Stimulated activated CD4-positive, alpha-beta T cell treated with anti-CD3 and anti-CD28 coated beads, Interleukin-12 subunit alpha, Interleukin-12 subunit beta, amount 100 ng/mL, for 24 hours (primary cell): ENCODE measurements at places on chromosomes 2 and 18.

DNA sequence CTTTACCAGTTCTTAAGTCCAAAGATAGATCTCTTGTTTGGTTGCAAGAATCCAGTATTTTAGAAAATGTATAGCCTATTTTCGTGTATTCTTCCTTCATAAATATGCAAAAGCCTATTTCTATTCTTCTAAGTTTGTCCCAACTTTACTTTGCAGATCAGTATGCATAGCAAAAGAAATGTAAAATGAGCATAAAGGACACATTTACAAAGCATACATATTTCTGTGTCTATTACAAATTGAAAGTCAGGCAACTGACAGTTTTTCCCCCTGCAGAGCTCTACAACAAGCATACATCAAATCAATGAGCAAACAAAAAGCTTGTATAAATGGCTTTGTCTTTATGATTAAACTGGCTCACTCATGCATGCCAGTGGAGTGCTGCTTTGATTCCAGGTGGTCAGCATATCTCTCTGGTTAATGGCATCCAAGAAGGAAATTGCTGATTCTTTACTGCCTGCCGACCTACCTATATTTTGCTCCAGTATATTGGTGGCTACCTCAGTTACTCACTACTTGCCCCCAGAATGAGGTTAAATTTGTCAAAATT is 10.0 kb upstream of the VPS54 start:
- no peak for DNase-seq

DNA sequence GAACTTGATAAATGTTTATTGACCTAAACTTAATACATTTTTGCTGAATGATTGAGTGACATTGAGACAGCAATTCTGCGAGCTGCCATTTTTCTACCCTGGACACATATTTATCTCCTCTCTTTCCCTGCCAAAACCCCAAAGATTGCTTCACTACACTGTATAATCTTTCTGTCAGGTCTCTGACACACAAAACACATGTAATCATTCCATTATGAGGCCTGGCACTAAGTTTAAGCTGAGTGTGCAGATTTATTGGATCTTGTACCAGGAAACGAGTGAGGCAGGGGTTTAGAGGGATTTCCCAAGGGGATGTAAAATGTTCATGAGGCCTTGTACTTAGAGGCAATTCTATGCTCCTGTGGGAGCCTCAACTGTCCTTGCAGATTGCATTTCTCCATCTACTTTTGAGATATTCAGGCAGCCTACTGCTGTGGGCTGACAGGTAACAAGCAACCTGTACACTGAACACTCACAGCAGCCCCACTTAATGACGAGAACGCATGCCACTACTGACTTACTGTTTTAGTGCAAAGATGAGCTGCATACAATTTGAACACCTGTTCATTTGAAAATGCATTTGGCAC is 13.7 kb upstream of the OSR1 start:
- no peak for DNase-seq

DNA sequence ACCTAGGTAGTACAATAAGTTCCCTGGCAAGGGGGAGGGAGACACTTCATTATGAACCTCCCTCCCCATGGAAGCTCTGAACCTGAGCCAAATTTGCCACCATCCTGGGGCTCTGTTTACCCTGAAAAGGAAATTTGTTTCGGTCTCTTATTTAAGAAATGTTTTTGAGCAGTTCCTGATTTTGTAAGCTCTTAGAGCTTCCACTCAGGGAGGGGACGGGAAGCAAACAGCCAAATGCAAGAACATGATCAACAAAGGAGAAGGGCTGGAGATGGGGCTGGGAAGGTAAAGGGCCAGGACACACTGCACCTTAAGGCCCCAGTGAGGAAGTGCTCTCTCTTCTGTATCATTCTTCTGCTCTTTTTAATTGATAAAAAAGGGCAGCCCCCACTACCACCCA is 117.9 kb downstream of the NRP2 start:
- no peak for DNase-seq

GRCh38 chr2:236177604-236177966 is 9.4 kb upstream of the GBX2 start:
- DNase-seq, result peak; percentile 38

DNA sequence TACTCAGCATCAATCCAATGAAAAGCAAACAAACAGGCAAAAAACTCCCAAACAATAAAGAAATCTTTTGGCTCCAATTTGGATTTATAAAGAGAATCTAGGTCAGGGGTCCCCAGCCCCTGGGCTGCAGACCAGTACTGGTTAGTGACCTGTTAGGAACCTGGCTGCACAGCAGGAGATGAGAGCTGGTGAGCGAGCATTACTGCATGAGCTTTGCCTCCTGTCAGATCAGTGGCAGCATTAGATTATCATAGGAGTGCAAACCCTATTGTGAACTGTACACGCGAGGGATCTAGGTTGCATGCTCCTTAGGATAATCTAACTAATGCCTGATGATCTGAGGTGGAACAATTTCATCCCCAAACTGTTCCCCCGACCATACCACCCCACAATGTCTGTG is 102.2 kb downstream of the KIAA1328 start:
- no peak for DNase-seq

GRCh38 chr2:25072606-25073005 is 30.7 kb downstream of the EFR3B start:
- DNase-seq, result no peak

- DNase-seq, result no peak
Measured at GRCh38 chr2:144541396-144541795, 21.5 kb upstream of the ZEB2 start.

DNA sequence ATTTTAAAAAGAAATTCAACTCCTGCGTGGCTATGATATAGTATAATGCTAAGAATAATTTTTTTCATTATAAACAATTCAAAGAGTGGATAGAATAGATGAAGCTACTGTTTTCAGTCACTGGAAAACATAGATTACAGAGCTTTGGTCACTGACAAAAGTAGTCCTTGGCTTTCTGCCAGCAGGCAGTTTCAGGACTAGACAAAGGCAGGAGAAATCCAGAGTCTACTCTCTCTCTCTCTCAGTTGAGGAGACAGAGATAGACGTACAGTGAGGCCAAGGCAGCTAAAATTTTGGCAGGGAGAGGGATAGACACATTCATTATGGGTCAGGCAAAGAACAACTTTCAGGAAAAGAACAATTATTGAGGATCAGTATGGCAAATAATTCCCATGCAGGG is 491.4 kb upstream of the CRIM1 start:
- no peak for DNase-seq

GRCh38 chr2:151576080-151576479 is 158.2 kb downstream of the NEB start:
- DNase-seq, result no peak

GRCh38 chr2:64111426-64111825 is 32.8 kb downstream of the PELI1 start:
- no peak for DNase-seq

GRCh38 chr18:79540904-79541282 is 138.7 kb upstream of the CTDP1 start:
- no peak for DNase-seq

DNA sequence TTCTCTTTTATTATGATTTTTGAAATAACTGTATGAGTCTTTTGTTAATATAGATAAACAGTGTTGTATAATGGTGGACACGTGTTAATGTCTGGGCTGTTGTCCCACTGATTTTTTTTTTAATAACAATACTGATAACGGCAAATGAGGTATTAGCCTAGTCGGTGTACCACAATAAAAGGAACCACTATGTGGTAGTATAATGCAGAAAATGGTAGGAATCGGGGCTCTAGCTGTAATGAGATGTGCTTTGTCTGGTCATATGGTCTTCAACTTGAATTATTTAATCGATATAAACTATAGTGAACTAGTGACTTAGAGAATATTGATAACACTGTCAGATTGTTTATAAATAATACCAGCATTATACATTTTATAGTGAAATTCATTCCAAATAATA is 517.9 kb upstream of the SPHKAP start:
- no peak for DNase-seq

DNA sequence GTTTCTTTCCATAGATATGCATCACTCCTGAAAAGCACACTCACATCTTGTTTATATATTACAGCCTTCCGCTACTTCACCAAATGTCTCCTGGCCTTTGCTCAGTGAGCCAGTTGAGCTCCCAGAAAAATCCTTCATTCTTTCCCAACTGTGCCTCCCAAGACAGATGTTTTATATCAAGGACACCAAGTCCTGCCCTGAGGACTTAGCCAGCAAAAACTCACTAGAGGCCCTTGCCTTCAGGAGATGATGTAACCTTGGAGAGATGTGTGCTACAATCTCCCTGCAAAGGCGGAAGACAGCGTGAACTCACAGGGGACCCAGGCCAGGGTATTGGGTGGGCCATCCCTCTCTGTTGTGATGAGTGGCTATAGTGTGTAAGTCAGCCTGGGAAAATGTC is 86.1 kb upstream of the CTAGE1 start:
- no peak for DNase-seq

DNA sequence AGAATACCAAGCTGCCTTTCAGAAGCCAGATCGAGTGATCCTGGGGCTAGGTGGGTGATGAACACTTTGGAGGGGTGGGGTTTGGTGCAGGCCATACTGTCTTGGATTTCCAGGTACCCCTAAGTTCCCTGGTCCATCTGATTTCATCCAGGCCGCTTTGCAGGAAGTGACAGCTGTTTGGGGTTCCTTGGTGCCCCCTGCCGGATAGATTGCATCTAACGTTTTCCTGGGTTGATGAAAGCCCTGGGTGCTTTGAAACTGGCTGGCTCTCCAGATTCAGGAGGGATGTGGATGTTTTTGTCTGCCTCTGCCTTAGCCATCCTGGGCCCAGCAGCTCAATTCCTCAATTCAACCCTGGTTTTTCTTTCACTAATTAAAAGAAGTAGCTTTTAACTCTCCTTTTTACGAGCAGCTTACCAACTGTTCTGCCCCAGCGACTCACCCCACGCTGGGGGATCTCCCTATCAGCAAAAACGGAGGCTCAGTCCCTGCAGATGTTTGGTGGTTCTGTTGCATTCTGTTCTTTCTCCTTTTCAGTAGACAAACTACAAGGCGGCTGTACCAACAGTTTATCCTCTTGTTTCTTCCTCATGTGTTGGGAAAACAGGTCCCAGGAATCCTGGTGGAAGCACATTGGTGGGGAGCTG is 37.1 kb downstream of the ARHGEF4 start:
- peak; percentile 50 for DNase-seq

GRCh38 chr2:155266109-155266508 is 567.6 kb downstream of the KCNJ3 start:
- no peak for DNase-seq

GRCh38 chr2:157475722-157476390 is 32.0 kb upstream of the CYTIP start:
- no peak for DNase-seq

DNA sequence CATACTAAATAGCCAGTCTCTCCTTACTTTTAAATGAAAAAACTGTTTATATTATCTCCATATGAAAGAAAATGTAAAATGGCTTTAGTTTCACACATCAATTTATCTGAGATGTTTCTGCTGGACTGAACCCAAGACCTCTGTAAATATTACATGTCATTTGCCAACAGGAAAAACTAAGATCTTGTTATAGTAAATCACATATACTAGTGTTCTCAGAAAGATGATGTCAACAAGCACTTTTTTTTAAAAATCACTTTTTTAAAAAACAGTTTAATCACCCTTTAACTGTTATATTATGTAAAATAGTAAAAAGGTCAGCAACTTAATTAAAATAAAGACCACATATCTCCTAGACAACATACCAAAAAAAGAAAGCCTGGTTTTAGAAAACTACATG is 46.3 kb downstream of the PTPN2 start:
- no peak for DNase-seq

DNA sequence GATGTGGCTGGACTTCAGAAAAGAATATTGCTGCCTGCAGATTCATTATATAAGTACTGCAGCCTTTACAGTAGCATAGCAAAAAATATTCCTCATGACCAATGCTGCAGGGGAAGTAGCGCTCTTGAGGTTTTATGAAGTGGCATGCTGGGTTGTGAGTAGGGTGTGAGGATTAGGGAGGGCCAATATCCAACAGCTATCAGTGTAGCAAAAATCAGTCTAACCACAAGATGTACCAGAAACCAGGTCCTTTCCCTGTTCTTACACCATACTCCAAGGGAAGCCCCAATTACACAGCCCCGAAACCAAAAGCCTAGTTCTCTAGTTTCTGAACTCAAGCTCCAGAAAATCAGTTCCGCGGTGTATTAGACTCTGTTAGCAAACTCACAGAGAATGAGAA is 1082.2 kb upstream of the DDX18 start:
- DNase-seq, result no peak

DNA sequence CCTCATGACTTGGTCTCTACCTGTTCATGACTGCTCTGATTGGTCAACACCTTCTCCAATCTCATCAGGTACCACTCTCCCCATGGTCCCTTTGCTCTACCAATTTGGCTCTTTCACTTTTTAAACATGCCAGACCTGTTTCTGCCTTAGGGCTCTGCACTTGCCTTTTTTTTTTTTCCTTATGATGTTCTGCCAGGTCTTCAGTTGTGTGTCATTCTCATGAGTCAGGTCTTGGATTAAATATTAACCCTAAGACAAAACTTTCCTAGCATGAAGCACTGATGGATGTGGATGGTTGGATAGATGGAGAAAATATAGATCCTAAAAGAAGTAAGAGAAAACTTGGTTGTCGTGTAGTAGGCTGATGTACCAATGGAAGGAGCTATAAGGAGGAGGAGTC is 219.3 kb downstream of the TTC32 start:
- DNase-seq, result no peak

GRCh38 chr2:75647771-75648170 is 1.2 kb downstream of the MRPL19 start:
- DNase-seq, result no peak

GRCh38 chr18:10234281-10234680 is 220.2 kb upstream of the APCDD1 start:
- DNase-seq, result no peak

- no peak for DNase-seq
Measured at GRCh38 chr2:237412988-237413776, 782 bp downstream of the COL6A3 start.
